Activated effector memory CD4-positive, alpha-beta T cell treated with Interleukin-2 at 50 U/mL for 16 hours (primary cell): ENCODE measurements at places on chromosomes 5 and 9.

DNA sequence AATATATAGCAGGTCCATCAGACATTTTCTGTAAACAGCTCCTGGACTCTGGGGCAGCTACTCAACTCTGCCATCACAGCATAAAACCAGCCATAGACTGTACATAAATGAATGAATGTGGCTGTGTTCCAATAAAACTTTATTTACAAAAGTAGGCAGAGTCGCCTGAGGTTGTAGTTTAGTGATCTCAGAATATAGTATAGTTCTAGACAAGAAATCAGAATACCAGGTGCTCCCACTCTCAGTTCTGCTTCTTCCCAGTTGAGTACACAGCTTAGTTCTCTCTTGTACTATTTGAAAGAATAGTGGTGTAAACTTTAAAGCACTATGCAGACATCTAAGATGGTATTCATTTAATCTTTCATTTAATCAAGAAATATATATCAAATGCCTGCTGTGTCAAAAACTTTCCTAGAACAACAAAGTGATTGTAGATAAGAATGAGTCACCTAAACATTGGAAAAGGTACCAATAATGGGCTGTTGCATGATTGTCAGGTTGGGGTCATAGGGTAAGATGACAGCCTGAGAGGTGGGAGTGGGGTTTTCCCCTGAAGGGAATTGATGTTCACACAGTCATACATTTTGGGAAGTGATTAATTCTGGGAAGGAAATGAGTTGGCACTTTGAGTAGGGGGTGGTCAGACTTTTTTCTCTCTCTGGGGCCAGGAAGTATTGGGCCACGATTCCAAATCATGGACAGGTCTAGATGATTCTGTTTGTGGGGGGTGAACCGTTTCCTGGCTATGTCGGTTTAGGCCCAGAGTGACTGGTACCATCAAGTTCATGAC, 37.0 kb downstream of the TNFSF8 start:
- no peak for DNase-seq

DNA sequence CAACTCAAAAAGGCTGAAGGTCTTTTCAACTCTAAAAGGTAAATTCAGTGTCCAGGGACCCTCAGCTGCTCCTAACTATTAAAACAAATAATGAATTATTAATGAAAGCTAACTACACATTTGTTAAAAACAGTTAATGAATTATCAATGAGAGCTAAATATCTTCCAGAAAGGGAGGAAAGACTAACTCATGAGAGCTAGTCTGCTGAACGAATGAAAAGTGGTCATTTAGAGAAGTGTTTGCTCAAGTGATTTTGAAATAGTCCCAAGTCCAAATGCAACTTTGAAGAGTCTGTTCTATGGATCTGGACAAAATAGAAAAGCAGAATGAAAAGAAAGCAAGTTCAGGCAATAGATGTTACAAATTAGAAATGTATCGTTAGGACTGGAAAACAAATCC, 133.9 kb upstream of the SPEF2 start:
- DNase-seq, result no peak

GRCh38 chr5:122773619-122774018, 1.3 kb upstream of the SNX2 start:
- no peak for DNase-seq

- no peak for DNase-seq
These were observed 32.3 kb upstream of the KIF2A start for GRCh38 chr5:62273687-62274086.

DNA sequence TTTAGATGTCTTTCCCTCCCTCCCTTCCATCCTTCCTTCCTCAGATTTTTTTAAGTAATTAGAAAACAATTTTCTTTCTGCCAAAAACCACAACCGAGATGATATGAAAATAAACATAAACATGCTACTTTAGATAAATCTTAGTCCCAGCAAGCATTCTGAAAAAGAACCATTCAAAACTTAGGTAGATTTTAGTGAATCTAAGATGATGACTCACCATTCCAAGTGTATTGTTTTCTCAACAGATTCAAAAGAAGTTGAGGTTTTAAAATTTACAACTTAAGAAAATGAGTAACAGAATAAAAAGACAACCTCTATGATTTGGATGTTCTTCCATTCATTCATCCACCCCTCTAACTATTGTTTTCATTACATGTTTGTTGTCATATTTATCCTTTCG, 465.1 kb downstream of the PDE4D start:
- no peak for DNase-seq

- no peak for DNase-seq
These were observed 37.7 kb upstream of the IL7R start for GRCh38 chr5:35819026-35819425.

GRCh38 chr5:155530046-155530445, 516.5 kb downstream of the KIF4B start:
- DNase-seq, result no peak

- no peak for DNase-seq
These were observed 480.6 kb downstream of the NR2F1-AS1 start for GRCh38 chr5:93100428-93100827.

GRCh38 chr9:70049672-70050271, 6.1 kb downstream of the MAMDC2 start:
- no peak for DNase-seq

DNA sequence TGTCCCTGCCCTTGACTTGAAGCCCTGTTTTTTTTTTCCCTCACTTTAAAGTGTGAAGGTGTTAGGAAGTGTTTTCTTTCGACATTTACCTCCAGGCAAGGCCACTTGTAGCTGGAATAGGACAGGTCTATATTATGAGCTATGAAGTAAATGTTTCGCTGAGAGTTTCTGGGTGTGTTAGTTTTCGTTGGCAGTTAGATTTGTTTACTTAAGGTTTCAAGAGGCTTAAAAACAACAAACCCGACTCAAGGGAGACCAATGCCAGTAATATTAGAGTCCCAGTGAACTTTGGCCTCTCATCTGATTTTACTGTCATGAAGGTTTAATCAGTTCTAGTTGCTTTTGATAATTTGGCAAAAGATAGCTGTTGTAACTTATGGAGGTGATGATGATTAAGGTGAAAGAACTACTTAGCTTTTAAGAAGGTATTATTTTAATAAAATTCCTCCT, 25.2 kb downstream of the OCLN start:
- DNase-seq, result no peak

GRCh38 chr9:121556580-121556979, 56.9 kb upstream of the GGTA1 start:
- DNase-seq, result no peak

DNA sequence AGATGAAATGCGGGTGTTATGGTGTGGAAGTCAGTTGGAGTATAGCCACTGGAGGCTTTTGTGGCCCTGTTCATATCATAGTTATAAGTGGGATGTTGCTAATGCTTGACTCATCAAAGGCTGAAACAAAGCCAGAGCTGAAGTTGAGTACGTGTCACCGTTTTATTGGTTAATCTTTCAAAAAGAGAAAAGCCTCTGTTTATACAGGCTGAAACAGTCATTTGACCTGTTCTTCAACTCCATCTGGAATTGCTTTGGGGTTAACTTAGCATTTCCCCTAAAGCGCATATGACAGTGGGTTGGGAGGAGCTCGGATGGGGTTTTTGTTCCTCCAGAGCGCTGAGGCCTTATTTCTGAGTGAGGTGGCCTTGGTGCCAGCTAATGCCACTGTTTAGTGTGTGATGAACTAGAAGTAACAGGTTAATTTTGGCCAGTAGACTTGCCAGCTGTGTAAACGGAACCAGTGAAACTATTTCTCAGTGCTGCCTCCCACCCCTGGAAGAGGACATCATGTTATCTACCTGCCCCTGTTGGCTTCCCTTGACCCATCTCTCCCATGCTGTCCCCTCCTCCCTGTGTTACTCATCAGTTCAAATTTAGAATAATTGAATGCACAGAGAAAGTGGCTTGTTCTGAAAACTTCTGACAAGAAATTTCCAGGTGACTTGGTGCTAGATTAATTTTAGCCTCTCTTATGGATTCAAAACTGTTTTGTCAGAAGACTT, 34.2 kb downstream of the MTAP start:
- no peak for DNase-seq

- no peak for DNase-seq
These were observed 9.5 kb downstream of the LHFPL2 start for GRCh38 chr5:78638973-78639669.
